Myometrial cell (primary cell): ENCODE measurements at places on chromosomes 2 and 18. TPM values are rescaled to one million over a fixed set of nuclear protein-coding genes. Genes with fewer than 3 reads are reported as not detected.

SERPINB3 gene
- total RNA-seq = not detected in 2 replicates

WNT10A gene
- not detected in 2 replicates for total RNA-seq

MORN2 gene
- total RNA-seq = 25.7 and 29.8 TPM in 2 replicates

C2orf80 gene
- total RNA-seq = not detected in 2 replicates

ITGA6 gene
- total RNA-seq = 43.5 and 54.4 TPM in 2 replicates

GKN1 gene
- total RNA-seq = not detected in 2 replicates

C2orf15 gene
- total RNA-seq = not detected in 2 replicates

FBXO15 gene
- 0.53 and 0.58 TPM in 2 replicates for total RNA-seq

IL1B gene
- total RNA-seq = 0.18 TPM in 1 of 2 replicates, not detected in the other

PLB1 gene
- total RNA-seq = 1.9 and 4.6 TPM in 2 replicates

TBR1 gene
- total RNA-seq = not detected in 2 replicates

AFG3L2 gene
- 39.8 and 45.7 TPM in 2 replicates for total RNA-seq
